ENCODE measurements at places on chromosomes 1 and 21. TPM values are rescaled to one million over a fixed set of nuclear protein-coding genes. Genes with fewer than 3 reads are reported as not detected.

The GFI1 gene
- under 0.01 TPM for total RNA-seq

The NAV1 gene
- 47.0 TPM for total RNA-seq

The E2F2 gene
- total RNA-seq: 0.29 TPM

The ADORA3 gene
- not detected for total RNA-seq

The PLEKHG5 gene
- total RNA-seq: 11.2 TPM

The BMP8B gene
- total RNA-seq: 0.29 TPM

The EFNA4 gene
- 3.5 TPM for total RNA-seq

The ATF6 gene
- 28.6 TPM for total RNA-seq

The TNNT2 gene
- total RNA-seq: not detected

The SPRR3 gene
- not detected for total RNA-seq

The VHLL gene
- not detected for total RNA-seq

The HTR6 gene
- total RNA-seq: not detected

The KRTAP10-7 gene
- not detected for total RNA-seq

All from osteoblast (primary cell).